T-helper 9 cell (primary cell): ENCODE measurements at places on chromosomes 11 and 22.

GRCh38 chr11:11937957-11938356 is 70.5 kb downstream of the DKK3 start:
- DNase-seq, result no peak

- no peak for DNase-seq
Observed at GRCh38 chr22:40434106-40434505, 63.7 kb downstream of the SGSM3 start.

- DNase-seq, result no peak
Observed at GRCh38 chr11:46256540-46257001, 20.9 kb upstream of the CREB3L1 start.

- DNase-seq, result no peak
Observed at GRCh38 chr11:1484061-1484671, 2.4 kb downstream of the MOB2 start.

- no peak for DNase-seq
Observed at GRCh38 chr11:34459507-34460162, 20.9 kb downstream of the CAT start.

GRCh38 chr11:2746401-2747247 is 46.8 kb upstream of the KCNQ1OT1 start:
- DNase-seq, result no peak

- peak; percentile 44 for DNase-seq
Observed at GRCh38 chr11:75815345-75816168, 547 bp downstream of the UVRAG start.

DNA sequence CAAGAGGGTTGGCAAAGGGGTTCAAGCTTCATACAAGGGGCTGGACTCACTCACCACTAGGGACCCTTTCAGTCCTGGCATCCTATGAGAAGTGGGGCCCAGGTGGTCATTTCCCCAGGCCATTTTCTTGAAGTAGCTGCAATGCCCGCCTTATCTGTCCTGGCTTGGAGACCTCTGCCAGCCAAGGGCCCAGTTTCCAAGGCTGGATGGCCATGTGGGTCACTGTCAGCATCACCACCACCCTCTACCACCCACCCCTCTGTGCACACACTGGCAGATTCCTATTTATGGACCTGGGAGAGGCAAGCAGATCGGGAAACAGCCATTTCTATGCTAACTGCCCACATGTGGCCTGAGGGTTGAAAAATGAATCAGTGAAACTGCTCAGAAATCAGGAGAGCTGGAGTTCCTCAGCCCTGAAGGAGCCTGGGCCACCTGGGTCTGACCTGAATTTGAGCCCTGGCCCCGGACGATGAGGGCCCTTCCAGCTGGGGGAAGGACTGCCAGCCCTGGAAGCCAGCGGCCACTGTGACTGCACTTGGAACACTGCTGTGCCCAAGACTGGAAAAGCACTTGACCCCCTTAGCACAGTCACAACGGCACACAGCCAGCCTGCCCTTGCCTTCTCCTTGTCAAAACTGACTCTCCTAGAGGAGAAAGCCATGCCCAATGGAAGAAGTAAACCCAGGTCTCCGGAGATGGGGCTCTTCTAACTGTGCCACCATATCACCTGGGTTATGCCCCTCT is 442.2 kb downstream of the BUD13 start:
- DNase-seq, result no peak

DNA sequence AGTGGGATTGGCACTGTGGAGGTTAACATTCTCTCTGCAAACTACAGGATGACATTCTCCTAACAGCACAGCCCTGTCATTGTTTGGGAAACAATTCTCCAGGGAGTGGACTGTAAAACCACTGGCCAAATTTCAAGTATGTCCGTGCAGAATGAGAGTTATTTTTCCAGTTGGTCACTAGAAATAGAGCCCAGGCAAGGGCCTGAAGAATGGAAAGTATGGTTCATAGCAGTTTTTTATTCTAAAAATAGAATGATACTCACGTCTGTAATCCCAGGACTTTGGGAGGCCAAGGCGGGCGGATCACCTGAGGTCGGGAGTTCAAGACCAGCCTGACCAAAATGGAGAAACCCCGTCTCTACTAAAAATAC is 39.0 kb upstream of the CD44 start:
- no peak for DNase-seq

DNA sequence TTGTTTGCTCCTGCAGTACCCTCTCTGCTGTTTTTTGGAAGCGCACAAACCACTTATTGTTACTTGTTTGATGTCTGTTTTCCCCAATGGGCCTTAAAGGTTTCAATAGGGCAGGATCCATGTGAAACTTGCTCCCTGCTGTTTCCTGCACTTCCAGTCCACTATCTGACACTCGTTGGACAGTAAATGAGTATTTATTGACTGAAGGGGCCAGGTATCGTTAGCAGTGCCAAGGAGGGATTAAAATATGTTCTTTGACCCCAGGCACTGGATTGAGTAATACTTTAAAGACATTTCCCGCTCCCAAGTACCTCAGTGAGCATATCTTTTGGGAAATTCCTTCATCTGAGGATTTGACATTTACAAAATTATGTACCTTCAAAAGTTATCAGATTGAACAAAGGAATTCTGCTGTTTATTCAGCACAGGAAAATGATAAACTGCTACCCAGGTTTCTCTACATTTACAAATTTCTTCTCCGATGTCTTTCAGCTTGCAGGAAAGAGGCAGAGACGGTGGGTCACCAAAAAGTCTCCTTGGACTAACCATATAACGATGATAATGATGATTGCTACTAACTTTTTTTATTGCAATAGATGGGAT is 23.3 kb upstream of the OR9Q2 start:
- DNase-seq, result no peak

GRCh38 chr22:39983346-39983745 is 11.4 kb upstream of the FAM83F start:
- no peak for DNase-seq

- no peak for DNase-seq
Observed at GRCh38 chr11:60923800-60924109, 505 bp upstream of the TMEM132A start.

DNA sequence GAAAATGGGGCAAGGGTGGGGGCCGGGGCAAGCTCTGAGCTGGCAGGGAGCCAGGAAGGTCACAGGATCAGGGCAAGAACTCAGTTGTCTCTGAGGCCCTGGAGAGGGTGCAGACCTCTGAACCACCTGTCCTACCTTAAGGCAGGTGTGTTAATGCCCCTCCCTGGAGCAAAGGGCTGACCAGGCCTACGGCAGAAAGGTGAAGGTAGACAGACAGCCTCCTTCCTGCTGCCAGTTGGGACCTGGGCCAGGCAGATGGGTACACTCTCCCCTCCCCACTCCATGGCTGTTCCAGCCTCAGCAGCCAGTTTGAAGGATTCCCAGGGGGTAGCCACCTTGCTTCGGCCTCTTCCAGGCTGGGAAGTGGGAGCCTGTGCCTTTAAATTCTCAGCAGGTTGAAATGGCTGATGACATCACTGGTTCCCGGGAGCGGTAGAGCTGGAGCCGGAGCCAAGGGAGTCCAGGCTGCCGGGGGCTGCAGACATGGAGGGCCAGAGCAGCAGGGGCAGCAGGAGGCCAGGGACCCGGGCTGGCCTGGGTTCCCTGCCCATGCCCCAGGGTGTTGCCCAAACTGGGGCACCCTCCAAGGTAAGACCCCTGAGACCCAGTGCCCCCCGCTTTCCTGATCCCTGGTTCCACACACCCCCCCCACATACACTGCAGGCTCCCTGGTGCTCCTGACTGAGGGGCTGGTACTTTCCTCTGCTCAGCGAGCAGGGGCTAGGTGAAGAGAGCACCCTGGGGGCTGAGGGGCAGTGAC is at the start of gene INPP5J:
Gene INPP5J (plus strand): TSS at position 435 of the 760 bp plus-strand sequence. CDS start 49 bp downstream, at position 484.
- no peak for DNase-seq

DNA sequence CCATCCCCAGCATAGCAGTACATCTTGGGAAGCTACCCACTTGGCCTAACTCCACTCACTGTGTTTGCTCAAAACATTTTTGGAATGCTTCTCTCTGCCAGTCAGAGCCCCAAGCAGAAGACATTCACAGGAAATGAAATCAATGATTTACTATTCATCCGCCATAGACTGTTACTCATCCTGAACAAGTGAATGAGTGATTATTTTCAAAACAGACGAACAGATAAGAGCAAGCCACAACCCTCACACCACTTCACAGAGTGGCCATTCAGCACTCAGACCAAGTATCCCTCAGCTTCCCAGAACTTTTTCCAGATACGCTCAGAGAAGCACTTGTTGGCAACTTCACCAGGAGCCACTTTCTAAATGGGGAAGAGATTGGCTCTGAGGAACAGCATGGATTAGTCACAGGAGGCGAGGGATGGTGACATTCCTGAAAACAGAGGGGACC is 13.0 kb upstream of the UBASH3B start:
- no peak for DNase-seq

DNA sequence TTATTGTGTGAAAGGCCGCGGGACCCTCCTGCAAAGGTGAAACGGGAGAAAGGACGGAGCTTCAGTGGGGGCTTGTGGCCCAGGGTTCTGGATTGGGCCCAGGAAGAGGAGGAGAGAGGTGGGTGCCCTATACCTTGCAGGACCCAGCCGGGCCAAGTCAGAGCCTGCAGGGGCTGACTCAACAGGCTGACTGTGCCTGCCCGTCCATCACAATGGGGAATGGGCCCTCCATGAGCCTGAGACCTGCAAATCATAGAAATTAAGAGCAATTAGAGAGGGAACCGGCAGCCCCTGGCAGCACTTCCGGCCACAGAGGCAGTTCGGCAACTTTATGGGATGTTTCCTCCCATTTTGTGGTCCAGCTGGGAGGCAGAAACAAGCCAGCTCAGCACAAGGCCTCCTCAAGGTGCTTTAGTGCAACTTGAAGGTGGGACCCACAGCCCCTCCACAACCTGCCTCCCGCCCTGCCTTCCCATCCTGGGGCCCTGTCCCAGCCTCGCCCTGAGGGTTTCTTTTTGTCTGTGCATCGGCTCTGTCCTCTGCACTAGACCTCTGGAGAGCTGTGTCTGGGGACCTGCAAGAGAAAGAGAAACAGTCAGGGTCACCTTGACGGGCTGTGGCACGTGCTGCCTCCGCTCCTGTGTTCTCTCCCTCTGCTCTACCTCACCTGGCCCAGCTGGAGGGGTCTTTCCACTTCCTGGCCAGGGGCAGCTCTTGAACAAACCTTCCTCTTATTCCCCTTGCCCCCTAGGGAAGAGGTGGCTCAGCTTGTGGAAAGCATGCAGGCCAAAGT is 19.1 kb upstream of the NECTIN1 start:
- DNase-seq, result no peak

DNA sequence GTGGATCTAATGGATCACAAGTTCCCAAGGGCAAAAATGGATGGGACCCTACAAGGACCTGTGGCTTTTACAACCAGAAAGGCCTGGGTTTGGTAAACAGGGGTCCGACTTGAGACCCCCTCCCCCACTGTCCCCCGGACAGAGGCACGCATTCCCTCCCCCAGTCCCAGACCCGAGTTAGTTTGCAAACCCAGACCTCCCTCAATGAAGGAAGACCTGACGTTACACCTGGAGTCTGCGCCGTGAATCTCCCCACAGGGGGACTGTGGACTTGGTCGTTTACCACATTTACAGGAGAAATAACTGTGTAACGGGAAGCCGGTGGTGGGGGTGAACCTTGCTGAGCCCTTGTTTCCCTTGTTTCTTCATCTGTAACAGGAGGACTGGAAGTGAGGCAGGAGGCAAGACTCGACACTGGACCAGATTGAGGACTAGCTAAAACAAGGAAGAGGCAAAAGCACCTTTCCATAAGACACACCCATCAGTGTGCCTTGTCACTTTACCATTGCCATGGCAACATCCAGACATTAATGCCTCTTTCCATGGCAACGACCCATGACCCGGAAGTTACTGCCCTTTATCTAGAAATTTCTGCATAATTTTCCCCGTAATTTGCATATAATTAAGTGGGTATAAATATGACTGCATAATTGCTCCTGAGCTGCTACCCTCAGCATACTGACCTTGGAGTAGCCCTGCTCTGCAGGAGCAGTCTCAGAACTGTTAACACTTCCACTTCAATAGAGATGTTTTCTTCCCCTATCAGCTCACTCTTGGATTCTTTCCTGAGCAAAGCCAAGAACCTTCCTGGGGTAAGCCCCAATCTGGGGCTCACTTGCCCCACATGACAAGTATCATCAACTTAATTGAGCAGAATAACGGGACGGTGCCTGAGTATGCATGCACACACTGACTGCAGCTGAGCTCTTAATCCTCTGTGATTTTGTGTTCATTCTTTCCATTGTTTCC is 25.4 kb downstream of the PDGFB start:
- DNase-seq, result no peak

- DNase-seq, result no peak
Observed at GRCh38 chr22:42138972-42139371, 8.4 kb upstream of the CYP2D6 start.

- DNase-seq, result no peak
Observed at GRCh38 chr11:111748035-111748804, 18.0 kb downstream of the PPP2R1B start.

DNA sequence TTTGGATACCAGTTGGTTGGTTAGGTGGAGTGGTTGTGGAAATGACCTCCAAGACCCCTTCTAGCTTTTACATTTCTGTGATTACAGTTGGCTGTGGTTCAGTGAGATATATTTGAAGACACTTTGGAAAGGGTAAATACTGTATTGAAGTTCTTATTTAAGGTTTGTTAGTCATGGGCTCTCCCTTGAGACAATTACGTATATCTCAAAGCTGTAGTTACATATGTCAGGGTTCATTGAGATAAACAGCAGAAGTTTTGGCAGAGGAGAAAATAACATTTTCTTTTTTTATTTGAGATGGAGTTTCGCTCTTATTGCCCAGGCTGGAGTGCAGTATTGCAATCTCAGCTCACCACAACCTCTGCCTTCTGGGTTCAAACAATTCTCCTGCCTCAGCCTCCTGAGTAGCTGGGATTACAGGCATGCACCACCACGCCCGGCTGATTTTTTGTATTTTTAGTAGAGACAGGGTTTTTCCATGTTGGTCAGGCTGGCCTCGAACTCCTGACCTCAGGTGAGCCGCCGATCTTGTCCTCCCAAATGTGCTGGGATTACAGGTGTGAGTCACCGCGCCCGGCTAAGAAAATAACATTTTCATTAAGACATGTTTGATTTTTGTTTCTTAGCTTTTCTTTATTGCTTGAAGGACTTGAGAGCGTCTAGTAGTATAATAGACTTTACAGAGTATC is 1.9 kb downstream of the RNF121 start:
- no peak for DNase-seq

DNA sequence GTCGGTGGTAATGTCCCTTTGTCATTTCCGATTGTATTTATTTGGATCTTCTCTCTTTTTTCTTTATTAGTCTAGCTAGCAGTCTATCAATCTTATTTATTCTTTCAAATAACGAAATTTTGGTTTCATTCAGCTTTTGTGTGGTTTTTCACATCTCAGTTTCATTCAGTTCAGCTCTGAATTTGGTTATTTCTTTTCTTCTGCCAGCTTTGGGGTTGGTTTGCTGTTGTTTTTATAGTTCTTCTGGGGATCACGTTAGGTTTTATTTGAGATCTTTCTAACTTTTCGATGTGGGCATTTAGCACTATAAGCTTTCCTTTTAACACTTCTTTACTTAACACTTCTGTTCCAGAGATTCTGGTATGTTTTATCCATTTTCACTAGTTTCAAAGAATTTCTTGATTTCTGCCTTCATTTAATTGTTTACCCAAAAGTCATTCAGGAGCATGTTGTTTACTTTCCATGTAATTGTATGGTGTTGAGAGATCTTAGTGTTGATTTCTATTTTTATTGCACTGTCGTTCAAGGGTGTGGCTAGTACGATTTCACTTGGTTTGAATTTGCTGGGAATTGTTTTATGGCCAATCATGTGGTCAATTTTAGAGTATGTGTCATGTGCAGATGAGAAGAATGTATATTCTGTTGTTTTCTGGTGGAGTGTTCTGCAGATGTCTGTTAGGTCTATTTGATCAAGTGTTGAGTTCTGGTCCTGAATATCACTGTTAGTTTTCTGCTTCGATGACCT is 7.7 kb upstream of the SCGB1D1 start:
- no peak for DNase-seq

- DNase-seq, result no peak
Observed at GRCh38 chr11:71499125-71499524, 27.9 kb upstream of the KRTAP5-7 start.

GRCh38 chr22:27299181-27300085 is 502.1 kb downstream of the MN1 start:
- DNase-seq, result no peak
